ENCODE measurements at places on chromosomes 3 and 15. TPM values are rescaled to one million over a fixed set of nuclear protein-coding genes. Genes with fewer than 3 reads are reported as not detected.

The CLDN18 gene
- total RNA-seq = not detected

DNA sequence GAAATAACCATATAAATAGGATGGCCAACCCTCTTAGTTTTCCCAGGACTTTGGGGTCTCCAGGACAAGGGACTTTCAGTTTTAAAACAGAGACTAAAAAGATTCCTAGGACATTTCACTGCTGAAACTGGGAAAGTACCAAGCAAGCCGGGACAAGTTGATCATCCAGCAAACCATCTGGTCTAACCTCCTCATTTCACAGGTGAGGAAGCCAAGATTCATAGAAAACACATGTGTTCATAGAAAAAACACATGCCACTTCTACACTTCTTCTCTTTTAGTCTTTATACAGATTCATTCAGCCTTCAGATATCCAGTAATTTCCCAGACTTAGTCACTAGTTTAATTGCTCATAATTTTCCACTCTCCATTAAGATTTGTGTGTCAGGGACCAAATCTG is 165.6 kb upstream of the CCDC54 start:
- no peak for DNase-seq

- DNase-seq = no peak
Observed at GRCh38 chr15:50546566-50546965, at the start of gene USP50. Gene USP50 (minus strand): TSS chr15:50546666. CDS start chr15:50546525, 141 bp downstream.

DNA sequence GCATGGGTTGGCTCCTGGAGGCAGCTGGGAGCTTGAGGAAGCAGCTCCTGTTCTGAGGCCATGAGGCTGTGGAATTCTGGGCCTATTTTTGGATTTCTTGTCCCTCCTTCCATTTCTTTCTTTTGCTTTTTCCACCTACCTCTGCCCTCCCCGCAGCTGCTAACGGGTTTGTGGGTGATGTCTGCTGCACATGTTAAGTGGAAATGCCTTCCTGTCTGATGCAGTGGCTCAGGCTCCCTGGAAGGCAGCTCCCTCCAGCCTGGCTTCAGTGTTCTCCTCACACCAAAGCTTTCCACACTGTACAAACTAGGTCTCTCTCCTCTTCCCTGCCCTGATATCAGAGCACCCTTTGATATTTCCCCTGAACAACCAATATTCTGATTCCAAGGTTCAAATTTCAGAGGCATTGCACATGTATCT is 33.8 kb upstream of the ESYT3 start:
- DNase-seq = no peak

DNA sequence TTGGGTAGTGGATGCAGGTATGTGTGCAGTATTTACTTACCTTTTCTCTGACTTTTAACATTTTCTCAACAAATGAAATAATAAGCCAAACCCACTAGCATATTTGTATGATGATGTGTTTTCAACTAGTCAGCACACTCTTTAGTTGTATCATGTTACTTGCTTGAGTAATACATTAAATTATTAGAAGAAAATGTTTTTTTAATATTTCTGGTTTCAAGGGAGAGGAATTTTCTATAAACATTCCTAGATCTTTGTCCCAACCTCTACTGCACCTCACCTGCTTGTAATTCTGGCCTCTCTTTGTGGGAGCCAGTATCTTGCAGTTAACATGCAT is 161.8 kb upstream of the CBLB start:
- DNase-seq = no peak

DNA sequence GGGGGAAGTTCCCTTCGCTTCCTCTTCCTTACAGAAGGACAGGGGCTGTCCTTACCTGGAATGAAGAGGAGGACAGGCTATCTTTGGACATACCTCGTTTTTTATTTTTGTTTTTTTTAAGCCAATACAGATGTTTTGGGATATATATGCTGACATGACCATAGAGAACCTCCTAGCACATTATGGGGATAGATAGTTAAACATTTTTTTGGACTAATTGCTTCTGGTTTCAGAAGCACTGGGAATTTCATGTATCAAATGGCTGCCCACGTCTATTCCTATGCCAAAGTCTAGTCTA is 238.2 kb upstream of the BHLHE40 start:
- DNase-seq = no peak

- DNase-seq = no peak
Observed at GRCh38 chr3:49668861-49669260, 5.3 kb upstream of the APEH start.

DNA sequence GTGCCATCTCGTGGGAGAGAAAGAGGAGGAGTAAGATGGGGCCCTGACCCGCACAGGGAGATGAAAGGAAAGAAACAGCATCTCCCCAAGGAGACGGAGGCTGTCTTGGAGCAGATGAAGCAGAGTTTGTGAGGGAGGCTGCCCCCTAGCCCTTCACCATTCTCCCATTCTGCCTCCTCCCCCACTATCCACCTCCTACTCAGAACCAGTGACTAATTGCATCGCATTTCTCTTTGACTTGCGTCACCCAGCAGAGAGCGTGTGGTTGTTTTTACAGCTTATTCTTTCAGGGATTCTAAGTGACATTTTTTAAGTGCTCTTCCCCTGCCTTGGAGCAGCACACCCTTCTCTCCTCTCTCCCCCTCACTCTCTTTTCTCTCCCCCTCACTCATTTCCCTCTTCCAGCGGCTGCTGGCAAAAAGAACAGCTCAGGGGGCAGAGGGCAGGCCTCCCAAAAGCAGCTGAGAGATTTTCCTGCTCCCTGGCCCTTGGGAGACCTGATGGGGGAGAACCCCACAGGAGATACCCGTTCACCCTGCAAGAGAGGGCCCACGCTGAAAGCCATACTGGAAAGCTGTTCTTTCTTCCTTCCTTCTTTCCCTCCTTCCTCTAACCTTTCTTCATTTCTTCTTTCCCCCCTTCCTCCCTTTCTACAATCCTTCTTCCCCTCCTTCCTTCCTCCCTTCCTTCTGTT is 91.8 kb downstream of the MRPL46 start:
- DNase-seq = no peak

- DNase-seq = no peak
Observed at GRCh38 chr15:73048624-73049295, 3.5 kb upstream of the NEO1 start.

The VEPH1 gene
- 4.8 TPM for total RNA-seq

- no peak for DNase-seq
Observed at GRCh38 chr15:95498961-95499360, 831.5 kb upstream of the NR2F2 start.

DNA sequence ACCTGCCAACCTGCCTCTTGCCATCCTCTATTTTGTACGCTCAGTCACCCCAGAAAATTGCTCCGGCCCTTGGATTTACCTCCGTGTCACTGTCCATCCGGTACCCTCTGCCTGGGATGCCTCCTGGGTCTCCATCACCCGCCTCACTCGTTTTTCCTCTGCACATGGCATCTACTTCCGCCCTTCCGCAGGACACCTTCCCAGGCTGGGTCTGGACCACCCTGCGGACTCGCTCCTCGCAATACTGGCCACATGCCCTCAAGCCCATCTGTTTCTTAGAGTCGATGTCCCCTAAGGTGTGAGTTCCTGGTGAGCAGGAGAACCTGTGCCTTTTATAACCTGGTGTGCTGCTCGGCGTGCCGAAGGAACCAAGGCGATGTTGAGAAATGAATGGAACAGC is 58.5 kb downstream of the APBA2 start:
- DNase-seq = no peak

GRCh38 chr15:67559158-67559557 is 16.7 kb downstream of the MAP2K5 start:
- DNase-seq = no peak

DNA sequence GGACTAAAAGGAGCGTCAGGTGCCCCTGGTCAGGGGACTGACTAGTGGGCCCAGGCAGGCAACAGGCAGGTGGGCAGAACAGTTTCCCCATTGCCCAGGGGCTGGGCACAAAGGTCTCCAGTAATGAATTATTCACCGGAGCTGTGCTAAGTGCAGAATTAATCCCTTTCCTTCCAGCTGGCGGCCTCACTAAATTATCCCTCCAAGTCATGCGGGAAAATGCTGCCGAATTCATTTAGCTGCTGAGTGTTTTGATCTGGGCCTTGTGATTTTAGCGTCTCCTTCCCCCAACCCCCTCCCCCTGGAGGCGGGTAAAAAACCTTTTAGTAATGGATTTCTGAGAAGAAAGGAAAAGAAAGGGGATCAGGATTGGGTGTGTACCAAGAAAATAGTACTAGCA is 47.2 kb downstream of the CCDC33 start:
- DNase-seq = no peak

The NOX5 gene
- not detected for total RNA-seq

DNA sequence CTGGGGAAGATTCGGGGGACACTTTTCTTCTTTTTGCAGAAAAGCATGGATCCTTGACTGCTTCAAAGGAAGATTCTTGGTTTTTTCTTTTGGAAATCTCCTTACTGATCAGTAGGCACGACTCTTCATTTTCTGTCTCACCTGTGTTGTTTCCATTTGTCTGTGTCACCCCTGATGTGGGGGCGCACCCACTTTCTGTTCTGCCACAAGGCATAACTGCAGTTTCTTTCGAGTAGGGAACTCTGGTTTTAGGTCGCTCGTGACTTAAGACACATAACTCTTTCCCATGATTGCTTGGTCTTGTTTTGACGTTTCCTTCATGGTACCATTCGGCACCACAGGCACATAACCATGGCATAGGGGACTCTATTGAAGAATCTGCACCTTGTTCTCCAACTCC is 31.3 kb downstream of the RNF168 start:
- no peak for DNase-seq

DNA sequence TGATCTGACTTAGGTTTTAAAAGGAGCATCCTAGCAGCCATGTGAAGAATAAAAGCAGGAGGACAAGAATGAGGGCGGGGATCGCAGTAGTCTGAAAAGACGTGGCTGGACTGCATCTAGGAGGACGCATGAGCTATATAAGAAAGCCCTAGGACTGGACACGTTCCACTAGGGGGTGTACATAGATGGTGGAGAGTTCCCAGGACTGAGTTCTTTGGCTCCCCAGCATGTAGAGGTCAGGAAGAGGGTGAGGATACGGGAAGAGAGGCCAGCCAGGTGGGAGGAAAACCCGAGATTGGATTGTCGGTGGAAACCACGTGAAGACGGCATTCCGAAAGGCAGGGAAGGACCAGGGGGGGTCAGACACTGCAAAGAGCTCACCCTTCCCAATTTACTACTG is 64.2 kb upstream of the CFAP161 start:
- no peak for DNase-seq

GRCh38 chr3:143849854-143850549 is 1.7 kb upstream of the SLC9A9 start:
- DNase-seq = peak; percentile 10

Measured in mucosa of descending colon (tissue), 3 donors.